GM23338 (cell line): ENCODE measurements at places on chromosomes 16 and 17. TPM values are rescaled to one million over a fixed set of nuclear protein-coding genes. Genes with fewer than 3 reads are reported as not detected.
A peak's percentile ranks its signal among the peaks of the same experiment; 100 is the strongest.

GRCh38 chr16:58684001-58684353, 593 bp downstream of the SLC38A7 start:
- DNase-seq = no peak

CXCL16 gene
- polyA plus RNA-seq = 3.7 and 4.0 TPM in 2 replicates

DNA sequence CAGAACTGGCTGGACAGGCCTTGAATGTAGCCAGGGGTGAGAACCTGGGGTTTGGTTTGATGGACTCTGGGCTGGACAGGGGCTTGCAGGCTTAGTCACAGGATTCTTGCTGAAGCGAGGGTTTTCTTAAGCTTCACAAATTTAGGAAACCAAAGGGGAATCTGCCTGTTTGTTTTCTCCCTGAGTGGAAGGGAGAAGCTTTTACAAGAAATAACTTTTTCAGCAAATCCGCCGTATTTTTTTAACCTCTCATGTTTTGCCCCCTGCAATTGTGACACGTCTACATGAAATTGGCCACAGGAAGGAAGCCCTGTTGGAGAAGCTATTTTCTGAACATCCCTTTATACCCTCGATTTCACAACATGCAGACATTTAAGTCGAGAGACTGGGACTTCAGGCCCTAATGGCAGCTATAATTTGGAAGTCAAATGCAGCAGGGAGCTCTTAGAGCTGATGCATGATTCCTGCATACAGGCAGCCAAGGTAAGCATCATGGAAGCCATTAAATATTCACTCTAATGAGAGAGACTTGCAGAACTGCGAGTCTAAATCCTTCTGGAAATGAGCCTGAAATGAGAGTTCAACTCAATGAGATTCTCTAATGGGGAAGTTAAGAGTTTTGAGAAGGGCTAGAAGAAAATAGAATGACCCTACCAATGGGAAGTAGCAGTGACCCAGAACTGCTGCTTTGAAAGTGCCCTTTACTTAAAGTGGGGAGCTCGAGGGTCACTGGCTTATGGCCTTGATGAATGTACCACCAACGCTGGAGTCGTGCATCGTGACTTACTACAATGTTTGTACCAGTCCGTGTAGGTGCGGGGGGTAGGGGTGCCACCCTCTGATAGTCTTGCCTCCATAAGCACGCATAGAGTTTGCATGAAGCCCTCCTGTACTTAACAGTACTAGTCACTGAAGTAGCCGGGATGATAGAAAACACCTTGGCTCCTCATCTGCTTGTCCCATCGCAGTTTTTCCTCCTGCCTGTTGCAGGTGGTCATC, 45.1 kb upstream of the IRF8 start:
- DNase-seq = no peak

DNA sequence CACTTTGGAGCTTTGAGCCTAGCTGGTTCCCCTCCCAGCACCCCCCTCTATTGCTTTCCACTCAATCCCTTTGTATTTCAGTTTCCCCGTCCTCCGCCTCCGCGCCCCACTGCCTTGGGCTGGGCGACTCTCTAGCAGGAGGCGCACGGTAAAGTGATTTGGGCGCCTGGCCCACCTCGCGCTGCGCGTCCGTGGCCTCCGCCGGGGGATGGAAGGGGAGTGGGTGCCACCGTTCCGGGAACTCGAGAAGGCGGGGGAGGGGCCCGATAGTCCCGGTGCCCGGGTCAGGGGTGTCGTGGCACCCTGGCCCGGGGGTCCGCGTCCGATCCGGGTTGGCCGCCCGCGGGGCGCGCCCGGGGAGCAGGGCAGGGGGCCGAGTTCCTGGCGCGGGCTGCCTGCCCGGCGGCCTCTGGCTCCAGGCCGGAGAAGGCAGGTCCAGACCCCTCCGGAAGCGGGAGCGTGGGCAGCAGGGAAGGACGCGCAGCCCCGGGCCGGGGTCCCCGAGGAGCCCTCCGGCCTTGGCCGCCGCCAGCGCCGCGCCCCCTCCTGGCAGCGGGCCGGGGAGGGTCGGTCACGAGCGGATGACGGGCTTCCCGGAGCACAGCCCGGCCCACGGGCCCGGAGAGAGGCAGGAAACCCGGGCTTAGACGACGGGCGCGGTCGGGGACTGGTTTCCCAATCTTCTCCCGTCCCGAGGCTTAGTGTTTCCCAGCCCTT, 15.8 kb downstream of the MEOX1 start:
- DNase-seq = peak; percentile 62

DNA sequence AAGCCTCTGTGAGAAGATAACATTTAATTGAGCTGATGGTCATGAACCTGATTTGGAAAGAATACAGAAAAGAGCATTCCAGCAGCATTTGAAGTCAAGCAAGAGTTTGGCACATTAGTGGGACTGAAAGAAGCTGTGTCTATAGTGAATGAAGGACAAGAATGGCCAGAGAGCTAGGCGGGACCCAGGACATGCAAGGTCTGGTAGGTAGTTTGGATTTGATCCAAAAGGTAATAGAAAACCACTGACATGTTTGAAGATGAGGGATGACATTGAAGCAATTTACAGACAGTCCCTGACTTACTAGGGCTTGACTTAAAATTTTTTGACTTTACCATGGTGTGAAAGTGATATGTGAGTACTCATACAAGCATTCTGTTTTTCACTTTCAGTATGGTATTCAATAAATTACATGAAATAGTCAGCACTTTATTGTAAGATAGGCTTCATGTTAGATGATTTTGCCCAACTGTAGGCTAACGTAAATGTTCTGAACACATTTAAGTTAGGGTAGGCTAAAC, 7.6 kb downstream of the CYB5B start:
- DNase-seq = no peak

- no peak for DNase-seq
Measured at GRCh38 chr16:67924140-67924906, 7.3 kb downstream of the CTRL start.

- DNase-seq = no peak
Measured at GRCh38 chr17:10217916-10218315, 19.5 kb upstream of the GAS7 start.

GRCh38 chr17:5585836-5586521, 1.7 kb upstream of the NLRP1 start:
- peak; percentile 38 for DNase-seq

- DNase-seq = no peak
Measured at GRCh38 chr17:44749980-44750318, 8.8 kb upstream of the ADAM11 start.

DNA sequence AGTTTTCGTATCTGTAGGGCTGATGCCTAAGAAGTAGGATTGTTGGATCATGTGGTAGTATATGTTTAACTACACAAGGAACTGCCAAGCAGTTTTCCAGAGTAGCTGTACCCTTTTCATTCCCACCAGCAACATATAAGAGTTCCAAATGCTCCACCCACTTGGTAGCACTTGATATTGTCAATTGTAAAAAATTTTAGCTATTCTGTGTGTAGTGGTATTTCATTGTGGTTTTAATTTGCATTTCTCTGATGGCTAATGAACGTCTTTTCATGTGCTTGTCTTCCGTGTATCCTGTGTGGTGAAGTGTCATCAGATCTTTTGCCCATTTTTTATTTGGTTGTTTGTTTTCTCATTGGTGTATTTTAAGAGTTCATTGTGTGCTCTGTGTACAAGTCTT, 69.7 kb downstream of the TANC2 start:
- no peak for DNase-seq

NOTUM gene
- 0.29 and 0.66 TPM in 2 replicates for polyA plus RNA-seq

- no peak for DNase-seq
Measured at GRCh38 chr17:43019418-43019817, 2.8 kb downstream of the VAT1 start.

LRRC46 gene
- polyA plus RNA-seq = 0.14 and 0.18 TPM in 2 replicates

DNA sequence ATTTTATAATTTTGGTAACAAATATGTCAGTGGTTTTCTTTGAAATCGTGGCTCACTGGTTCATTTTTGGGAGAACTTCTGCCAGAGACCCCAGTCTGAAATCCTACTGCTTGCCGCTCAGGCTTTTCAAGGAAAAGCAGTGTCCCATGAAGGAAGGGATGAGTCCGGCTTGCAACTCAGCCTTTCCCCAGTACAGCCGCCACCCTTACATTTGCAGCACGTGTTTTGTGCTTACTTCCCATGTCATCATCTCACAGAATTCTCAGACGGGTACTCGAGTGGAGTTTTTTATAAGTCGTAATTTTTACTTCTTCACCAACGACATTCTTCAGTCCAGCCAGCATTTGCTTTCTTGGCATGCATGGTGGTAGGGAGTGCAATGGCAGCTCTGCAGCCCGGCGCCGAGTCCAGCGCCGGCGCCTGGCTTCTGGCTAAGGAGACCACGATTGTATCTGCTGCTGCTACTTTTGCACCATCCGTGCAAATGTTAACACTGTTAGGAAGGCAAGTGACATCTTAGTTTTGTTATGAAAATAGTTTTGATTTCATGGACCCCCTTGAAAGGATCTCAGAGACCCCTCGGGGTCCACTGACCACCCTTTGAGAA, 111.0 kb downstream of the AMFR start:
- no peak for DNase-seq

MFSD6L gene
- polyA plus RNA-seq = 0.52 and 1.4 TPM in 2 replicates

DNA sequence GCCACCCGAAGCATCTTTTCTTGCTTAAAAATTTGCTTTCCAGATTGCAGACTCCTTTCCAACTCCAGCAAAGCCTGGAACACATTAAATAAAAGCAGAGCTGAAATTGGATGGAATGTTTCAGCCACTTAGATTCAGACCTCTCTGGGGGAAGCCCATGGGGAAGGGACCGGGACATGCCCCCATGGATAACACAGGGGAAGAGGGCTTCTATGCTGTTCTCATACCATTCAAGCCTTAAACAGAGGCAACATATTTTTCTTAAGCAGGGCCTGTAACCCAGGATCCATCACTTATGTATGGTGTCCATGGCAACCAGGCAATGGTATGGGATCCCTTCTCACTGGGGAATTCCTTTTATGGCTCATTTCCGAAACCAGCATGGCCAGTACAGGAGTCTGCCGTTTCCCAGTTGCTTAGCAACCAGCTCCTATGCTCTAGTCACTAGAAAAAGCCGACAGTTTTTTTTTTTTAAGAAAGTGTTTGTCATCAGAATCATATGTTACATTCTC, 62.0 kb upstream of the MARCHF10 start:
- DNase-seq = peak; percentile 97

- no peak for DNase-seq
Measured at GRCh38 chr16:84916178-84916577, 95.2 kb downstream of the ZDHHC7 start.

- peak; percentile 1 for DNase-seq
Measured at GRCh38 chr17:27038676-27039075, 255.2 kb upstream of the WSB1 start.

KRT12 gene
- polyA plus RNA-seq = not detected in 2 replicates

DNA sequence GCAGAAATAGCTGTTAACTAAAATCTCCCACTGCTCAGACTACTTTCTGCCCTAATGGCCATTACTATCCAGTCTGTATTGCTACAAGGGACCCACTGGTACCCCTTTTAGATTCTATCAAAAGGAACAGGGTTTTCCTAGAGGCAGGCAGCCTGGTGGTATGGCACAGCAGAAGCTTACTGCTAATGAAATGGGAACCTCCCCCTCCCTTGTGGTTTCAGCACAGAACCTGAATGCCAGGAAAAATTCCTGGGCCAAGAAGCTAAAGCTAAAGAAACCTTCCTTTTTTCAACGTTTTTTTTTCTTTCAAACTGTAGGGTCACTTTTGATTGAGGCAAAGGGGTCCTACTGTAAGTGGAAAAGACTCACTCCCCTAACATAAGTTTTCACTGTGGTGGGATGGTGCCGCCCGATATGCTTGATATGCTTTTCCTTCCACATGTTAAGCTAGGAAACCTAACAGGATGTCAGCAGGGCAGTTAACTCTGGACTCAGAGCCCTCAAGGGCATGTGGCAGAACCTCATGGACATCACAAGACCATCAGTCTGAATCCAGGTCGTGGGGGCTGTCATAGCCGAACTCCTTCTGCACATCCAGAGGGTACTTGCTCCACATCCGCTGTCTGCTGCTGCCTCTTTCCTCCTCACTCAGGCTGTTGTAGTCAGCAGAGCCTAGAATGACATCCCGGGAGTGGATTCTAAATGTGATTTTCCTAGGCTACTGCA, 9.8 kb downstream of the SLC7A6OS start:
- DNase-seq = no peak

DNA sequence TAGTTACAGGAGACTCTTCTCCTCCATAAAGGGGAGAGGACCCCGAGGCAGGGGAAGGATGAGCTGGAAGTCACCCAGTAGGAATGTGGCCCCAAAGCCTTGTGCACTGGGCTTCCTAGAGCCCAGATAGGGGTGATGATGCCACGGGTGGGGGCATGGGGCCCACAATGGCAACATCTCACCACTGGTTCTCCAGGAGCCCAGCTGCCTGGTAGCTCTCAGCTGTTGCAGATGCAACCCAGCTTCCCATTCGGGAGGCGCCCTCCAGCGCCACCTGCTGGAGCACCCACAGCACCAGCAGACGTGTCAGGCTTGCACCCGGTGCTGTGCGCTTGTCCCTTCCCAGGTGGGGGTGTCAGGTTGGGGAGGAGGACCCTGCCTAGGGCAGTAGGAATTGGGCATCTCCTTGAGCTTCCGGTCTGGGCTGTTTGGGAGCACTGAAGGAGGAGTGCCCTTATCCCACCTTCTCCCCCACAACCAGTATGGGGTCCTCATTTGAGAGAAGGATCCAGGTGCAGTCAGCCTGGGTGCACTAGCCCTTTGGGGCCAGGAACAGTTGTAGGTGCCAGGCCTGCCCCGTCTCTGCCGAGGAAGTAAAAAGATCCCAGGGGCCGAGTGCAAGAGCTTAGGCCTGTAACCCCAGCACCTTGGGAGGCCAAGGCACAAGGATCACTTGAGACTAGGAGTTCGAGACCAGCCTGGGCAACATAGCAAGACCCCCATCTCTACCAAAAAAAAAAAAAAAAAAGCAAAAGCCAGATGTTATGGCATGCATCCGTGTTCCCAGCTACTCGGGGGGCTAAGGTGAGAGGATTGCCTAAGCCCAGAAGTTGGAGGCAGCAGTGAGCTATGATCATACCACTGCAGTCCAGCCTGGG, 14.4 kb downstream of the CDIPT start:
- DNase-seq = peak; percentile 78

KCNJ12 gene
- 0.42 and 0.61 TPM in 2 replicates for polyA plus RNA-seq

PRSS33 gene
- polyA plus RNA-seq = 0.24 TPM in 2 replicates

DNA sequence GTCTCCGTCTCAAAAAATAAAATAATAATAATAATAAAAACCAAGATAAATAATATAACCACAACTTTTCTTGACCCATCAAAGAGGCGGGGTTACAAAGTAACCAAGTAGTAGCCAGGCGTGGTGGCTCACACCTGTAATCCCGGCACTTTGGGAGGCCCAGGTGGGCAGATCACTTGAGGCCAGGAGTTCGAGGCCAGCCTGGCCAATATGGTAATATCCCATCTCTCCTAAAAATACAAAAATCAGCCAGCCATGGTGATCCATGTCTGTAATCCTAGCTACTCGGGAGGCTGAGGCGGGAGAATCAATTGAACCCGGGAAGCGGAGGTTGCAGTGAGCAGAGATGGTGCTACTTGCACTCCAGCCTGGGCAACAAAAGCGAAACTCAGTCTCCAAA, 45.3 kb downstream of the ADCY9 start:
- DNase-seq = no peak

- DNase-seq = peak; percentile 72
Measured at GRCh38 chr17:2025220-2025621, at the start of gene RTN4RL1. Gene RTN4RL1, minus strand, starts transcription at chr17:2025334. Its CDS starts 469 bp downstream, at chr17:2024865.

DNA sequence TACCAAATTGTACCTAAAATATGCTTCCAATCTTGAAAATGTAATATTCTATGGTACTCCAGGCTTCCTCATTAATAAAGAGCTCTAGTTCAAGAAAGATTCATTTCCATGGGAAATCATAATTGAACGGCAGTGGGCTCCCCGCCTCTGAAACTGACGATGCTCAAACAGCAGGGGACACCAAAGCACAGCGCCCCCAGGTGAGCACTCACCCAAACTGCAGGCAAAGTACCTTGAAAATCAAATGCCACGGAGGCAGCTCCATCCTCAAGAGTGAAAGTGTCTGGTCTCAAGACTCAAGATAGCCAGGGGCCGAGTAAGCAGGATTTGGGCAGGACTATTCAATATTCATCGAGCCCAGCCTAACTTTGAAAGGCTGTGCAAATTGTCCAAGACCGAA, 217.4 kb upstream of the TNRC6C start:
- peak; percentile 75 for DNase-seq

RAB11FIP4 gene
- polyA plus RNA-seq = 26.0 and 26.7 TPM in 2 replicates
